ENCODE measurements at places on chromosomes 6 and 20.

- DNase-seq: no peak
These were observed 3.9 kb downstream of the OTOR start for GRCh38 chr20:16752082-16752481.

DNA sequence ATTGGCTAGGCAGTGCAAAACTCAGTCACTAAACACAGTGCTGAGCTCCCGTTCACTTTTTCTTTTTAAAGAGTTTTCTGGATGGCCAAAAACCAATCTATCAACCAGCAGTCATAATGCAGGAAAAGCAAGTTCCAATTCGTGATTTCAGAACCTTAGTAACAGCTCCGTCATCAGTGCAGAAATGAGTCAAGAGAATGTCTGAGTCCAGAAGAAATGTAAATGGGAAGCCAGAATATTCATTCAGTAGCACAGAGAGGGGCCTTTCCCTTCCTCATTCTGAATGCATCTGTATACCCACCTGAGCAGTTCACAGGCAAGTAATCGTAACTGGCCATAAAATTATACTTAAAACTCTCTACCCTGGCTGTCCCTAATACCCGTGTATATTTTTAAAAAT, 20.4 kb downstream of the HUS1B start:
- DNase-seq: no peak

DNA sequence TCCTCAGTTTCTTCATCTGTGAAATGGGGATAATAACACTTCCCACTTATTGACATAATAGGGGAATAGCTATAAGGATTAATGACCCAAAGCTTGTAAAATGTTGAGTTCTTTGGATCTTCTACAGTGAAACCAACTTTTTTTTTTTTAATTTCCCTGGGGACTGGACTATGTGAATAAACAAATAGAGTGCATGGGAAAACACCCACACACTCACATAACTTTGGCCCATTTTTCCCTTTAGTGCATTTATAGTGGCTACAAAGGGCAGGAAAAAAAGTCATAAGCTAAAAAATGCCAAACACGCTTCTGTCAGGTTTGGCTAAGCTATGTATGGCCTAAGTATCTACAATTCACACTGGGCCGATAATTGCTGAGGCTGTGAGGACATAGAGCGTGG, 406.2 kb upstream of the JAG1 start:
- no peak for DNase-seq

GRCh38 chr6:28200020-28200419, 25.1 kb upstream of the ZSCAN9 start:
- DNase-seq: no peak

DNA sequence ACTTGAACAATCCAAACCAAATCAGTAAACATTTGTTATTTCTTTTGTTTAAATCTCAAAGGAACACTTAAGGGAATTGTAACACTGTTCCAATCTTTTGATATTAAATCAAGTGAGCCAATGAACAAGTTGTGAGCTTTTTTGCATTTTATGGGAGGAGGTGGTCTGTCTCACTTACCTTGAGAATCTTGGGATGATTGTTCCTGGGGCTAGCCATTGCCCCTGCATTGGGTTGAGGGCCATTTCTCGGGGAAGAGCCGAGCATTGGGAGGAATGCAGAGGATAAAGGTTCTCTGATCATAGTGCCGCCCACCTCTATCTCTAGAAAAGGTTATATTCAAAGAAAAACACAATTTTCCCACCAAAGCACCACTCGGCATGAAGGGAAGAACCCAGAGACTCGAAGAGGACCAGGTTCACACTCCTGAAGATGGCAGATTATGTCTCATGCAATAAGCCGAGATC, 13.8 kb upstream of the TFB1M start:
- DNase-seq: no peak

DNA sequence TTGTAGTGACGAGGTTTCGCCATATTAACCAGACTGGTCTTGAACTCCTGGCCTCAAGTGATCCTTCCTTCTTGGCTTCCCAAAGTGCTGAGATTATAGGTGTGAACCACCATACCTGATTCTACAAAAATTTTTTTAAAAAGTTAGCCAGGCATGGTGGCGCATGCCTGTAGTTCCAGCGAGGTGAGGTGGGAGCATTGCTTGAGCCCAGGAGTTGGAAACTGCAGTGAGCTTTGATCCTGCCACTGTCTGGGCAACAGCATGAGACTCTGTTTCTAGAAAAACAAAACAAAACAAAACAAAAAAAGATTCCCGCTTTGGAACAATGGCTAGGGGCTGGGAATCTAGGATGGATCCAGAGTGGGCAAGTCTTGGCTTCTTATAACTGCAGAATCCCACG, 35.1 kb upstream of the SALL4 start:
- no peak for DNase-seq

GRCh38 chr6:80647156-80647555, 540.7 kb downstream of the BCKDHB start:
- no peak for DNase-seq

DNA sequence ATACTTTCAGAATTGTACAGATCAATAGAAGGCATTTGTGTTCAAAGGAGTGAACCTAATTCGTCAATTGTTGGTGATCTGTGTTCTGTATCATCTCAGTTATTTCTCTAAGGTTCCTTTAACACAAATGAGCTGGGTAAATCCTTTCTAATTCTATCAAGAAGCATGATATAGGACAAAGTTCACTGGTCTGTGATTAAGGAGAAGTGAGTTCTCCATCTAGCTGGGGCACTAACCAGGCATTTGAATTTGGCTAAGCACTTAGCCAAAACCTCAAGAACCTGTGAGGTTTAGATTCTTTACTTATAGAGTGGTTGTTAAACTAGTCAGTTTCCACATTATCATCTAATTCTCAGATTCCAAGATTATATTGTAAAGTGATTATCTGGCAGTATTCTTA, 50.3 kb downstream of the DOP1A start:
- no peak for DNase-seq

- peak; percentile 98 for DNase-seq
These were observed 129.1 kb downstream of the PACRG start for GRCh38 chr6:162856885-162857284.

- DNase-seq: no peak
These were observed 66.0 kb downstream of the PLAGL1 start for GRCh38 chr6:143941852-143942627.

DNA sequence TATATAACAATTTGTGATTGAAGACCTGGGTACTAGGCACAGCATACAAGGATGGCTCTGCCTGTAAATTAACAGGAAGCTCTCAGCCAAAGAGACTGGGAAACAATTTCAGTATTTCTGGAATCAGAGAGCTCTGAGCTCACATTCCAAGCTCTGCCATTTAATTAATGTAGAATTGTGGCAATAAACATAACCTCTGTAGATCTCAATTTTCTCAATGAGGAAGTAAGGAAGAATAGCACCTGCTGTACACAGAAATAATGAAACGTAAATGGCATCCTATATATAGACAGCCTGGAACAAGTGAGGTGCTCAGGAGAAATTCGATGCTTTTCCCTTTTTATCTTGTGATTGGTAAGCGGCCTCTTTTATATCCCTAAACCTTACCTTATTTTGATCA, 538.5 kb upstream of the JAG1 start:
- DNase-seq: no peak

DNA sequence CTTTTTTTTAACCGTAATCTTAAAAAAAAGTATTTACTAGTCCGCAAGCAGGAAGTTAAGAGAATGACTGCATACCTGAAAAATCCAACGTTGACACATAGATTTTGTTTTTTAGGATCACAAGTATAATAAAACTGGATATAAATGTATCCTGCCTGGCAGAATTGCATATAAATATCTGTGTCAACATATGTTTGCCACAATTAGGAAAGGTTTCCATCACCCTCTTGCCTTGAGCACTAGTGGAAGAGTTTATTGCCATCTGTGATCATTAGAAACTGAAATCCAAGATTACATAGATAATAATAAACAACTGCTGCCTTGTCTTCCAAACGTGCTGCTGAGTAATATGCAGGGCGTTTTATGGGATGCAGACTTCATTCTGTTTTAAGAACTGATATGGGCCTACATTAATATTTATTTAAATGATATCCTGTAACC, 27.9 kb downstream of the PLEKHG1 start:
- no peak for DNase-seq

DNA sequence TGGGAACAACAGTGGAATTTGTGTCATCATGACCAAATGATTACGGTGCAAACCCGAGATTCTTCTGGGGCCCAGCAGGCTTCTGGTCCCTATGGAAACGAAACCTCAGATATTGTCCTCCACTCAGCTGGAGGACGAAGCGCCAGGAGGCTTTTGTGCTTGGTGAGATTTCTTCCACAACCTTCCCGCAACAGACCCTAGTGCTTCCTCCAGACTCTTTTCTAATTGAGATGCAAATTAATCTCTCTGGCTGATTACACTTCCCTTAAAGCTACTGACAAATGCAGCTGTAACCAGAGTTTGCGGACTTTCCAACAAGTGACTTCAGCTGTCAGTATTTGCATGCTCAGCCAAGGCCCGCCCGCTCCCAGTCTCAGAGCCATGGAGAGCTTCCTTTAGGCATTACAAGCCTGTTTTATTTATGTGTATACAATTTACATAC, 96.0 kb downstream of the INSM1 start:
- peak; percentile 66 for DNase-seq
